Mesendoderm (in vitro differentiated cells): ENCODE measurements at places on chromosomes 16 and 17.

- DNase-seq, result no peak
Observed at GRCh38 chr17:67046398-67046797, 2.0 kb downstream of the CACNG1 start.

GRCh38 chr17:72399608-72400487, 279.0 kb downstream of the SOX9 start:
- DNase-seq, result no peak

- no peak for DNase-seq
Observed at GRCh38 chr16:57704011-57704904, 9.7 kb downstream of the DRC7 start.

GRCh38 chr16:8727857-8728618, 53.6 kb downstream of the ABAT start:
- DNase-seq, result no peak

DNA sequence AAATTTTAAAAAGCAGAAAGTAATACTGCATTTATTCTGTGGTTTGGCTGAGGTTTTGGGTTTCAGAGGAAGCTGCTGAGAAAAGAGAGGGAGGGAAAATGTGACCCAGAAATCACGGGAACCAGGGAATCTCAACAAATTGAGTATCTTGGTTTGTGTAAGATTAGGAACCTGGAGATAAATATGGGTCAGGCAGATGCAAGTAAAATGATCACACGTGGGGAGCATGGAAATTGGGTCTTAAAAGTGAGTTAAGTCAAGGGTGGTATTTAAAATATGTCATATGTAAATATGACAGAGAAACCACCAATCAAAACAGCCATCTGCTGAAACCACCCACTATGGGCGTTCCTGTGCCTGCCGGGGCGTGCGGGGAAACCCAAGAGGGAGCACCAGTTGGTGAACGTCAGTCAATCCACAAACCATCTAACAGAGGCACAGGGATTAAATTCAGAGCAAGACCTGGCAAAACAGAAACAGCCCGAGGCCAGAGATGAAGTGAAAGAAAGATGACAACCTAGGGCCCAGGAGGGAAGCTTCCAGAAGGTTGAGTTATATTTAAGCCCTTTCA, 33.4 kb downstream of the CDH13 start:
- no peak for DNase-seq

GRCh38 chr17:10109146-10109545, 89.3 kb downstream of the GAS7 start:
- no peak for DNase-seq

- peak; percentile 47 for DNase-seq
Observed at GRCh38 chr17:40068917-40069750, 6.4 kb downstream of the THRA start.

DNA sequence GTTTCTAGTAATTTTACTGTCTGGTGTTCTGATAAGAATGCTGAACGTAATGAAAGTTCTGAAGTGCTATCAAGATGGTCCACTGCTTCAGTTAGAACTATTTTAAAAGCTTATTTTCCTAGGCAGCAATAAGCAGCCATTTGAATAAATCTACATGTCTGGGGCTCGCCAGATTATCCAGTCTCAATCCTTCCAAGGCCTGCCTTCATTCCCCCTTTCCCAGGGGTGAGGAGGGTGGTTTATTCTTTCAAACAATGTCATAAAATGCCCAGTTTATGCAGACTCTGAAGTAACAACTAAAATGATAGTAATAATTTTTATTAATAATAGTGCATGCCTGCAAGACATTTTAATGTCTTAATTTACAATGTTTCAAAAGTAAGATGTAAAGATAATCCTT, 2.4 kb downstream of the CDH11 start:
- DNase-seq, result no peak

GRCh38 chr17:81646869-81647600, 9.3 kb downstream of the PDE6G start:
- no peak for DNase-seq

- no peak for DNase-seq
Observed at GRCh38 chr17:46878055-46878454, 26.7 kb downstream of the WNT9B start.

DNA sequence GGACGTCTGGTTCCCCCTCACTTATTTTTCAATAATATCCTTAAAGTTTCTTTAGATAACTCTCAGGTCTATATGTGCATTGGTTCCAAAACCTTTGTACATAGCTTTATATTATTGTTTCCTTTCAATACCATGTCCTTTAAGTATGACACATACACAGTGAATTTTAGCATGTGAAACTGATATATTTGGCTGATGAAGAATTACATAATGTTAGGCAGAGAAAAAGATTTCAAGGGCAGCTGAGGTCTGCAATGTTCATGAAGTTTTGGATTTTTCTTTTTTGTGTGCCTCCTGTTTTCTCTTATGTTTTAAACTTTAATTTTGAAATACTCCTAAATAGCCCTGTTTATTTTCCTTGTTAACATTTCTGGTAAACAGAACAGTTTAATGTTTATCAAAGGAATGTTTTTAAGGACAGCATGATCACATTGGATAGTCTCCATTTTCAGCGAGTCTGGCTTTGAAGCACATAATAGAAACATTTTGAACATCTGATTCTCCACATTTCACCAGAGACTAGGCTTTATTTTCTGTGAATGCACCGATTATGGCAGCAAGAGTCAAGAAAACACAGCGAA, 32.9 kb upstream of the FBXO47 start:
- DNase-seq, result no peak

DNA sequence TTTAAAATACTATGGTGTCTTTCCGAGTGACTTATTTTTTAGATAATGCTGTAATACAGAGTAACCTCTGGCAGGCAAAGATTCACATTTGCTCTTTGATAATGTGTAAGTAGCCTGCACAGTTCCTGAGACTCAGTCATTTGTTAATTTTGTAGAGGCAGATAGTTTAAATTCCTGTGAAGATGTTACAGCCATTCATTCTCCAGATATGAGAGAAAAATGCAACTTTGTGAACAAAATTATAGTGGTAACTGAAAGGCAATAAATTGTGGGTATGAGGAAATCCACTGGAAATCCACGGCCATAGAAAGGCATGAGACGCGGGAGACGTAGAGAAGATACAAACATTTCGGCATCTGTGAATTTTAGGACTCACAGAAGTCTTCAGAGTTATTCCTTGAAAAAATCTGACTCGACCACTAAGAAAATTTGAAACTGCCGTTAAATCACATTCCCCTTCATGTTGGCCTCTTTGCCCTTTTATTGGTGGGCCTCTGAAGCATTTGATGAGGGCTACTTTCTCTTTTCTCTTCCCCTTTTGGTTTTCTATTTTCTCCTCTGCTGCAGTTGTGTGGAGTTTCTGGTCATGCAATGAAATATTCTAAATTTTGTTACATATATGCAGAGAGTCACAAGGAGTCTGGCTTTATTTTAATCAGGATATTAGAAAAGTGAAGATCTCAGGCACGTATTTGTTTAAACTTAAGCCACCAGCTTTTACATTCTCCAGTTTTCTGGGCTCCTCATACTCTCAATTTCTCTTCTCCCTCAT, 18.8 kb downstream of the HS3ST3A1 start:
- DNase-seq, result no peak

- DNase-seq, result peak; percentile 54
Observed at GRCh38 chr17:57916925-57917858, 38.0 kb downstream of the CUEDC1 start.

DNA sequence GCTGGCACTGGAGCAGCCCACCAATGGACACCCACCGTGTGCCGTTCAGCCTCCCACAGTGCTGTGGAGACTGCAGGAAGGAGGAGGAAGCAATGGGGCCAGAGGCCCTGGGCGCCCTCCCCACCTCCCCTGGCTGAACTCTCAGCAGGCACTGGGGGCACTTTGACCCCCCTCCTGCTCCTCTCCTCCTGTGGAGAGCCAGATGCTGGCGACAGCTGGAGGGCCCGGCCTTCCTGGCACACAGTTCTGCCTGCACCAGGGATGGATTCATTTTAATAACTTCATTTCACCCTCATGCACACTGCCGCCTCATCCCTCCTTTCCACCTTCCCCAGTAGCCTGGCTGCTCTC, 6.0 kb downstream of the NXPH3 start:
- DNase-seq, result no peak

DNA sequence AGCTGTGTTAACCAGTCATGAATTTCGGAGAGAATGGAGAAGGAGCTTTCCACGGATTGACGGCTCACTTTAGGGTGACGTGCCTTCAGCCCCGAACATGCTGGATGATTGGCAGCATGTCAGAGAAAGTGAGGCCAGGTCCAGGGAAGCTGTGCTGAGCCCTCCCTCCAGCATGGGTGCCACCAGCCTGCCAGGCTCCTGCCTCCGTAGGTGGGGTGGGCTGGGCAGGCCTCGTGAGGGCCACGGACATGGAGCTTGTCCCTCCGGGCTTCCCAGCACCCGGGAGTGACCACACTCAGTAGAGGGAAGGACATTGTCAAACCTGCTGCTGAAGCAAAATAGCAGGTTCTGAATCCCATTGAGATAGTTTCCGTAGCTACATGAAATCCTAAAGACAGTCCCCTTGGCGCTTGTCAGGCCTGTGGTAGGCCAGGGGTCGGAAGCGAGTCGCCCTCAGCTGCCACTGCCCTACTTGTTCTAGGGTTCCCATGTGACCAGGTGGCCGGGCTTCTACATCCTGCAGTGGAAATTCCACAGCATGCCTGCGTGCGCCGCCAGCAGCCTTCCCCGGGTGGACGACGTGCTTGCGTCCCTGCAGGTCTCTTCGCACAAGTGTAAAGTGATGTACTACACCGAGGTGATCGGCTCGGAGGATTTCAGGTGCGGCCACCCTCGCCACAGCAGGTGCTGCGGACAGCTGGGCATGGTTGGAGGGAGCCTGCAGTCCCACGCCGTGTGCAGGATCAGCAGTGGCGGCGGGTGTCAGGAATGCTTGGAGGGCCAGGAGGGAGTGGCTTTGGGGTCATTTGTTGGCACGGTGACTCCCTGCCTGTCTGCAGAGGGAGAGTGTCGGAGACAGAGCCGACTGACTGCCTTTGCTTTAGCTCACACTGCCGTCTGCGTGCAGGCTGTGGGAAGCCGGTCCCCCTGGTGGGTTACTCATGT, 72.3 kb downstream of the SEC14L1 start:
- DNase-seq, result no peak

DNA sequence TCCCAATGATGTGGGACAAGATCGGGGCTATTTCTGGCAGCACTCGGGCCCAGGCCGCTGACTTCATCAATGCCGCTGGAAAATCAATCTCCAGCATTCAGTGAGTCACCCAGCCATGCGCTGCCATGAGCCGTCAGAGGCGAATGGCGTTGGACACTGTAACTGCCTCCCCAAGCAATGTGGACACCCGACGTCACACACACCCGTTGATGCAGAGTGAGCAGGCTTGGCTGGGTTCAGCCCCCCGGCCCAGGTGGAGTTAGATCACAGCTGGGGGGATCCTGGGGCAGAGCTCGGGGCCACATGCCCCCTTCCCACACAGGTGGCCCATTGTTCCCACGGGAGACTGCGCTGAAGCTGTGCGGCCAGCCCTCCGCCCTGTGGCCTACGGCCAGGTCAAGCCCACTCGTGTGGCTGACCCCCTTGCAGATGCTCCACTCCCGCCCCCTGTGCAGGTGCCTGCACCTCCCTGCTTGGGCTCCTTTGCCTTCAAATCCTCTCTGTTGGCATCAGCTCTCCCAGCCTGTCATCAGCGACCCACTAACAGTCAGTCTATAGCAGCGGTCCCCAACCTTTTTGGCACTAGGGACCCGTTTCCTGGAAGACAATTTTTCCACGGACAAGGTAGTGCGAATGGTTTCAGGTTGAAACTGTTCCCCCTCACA, 89.9 kb downstream of the TBC1D16 start:
- no peak for DNase-seq

DNA sequence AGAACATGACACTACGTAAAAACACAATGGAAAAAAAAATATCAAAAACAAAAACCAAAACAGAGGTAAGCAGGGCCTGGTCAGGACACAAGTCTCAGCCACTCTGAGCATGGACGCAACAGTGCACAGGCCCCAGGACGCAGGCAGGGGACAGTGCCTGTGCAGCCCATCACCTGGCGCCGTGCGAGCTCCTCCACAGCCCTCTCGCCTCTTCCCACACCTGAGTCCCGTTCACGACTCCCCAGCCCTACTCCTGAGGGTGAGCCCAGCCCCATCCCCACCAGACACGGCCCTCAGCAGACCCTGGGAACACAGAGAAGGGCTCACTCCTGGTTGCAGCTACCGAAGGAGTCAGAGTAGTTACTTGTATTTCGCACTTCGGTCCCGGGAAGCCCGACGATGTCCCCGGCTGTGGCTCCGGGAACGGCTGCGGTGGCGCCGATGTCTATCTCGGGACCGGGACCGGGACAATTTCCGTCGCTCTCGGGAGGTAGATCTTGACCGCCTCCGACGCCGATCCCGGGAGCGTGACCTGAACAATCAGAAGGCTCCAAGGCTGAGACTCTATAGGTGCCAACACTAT, 9.4 kb downstream of the HBQ1 start:
- DNase-seq, result no peak

- DNase-seq, result peak; percentile 88
Observed at GRCh38 chr17:15257258-15257788, 7.8 kb downstream of the PMP22 start.

DNA sequence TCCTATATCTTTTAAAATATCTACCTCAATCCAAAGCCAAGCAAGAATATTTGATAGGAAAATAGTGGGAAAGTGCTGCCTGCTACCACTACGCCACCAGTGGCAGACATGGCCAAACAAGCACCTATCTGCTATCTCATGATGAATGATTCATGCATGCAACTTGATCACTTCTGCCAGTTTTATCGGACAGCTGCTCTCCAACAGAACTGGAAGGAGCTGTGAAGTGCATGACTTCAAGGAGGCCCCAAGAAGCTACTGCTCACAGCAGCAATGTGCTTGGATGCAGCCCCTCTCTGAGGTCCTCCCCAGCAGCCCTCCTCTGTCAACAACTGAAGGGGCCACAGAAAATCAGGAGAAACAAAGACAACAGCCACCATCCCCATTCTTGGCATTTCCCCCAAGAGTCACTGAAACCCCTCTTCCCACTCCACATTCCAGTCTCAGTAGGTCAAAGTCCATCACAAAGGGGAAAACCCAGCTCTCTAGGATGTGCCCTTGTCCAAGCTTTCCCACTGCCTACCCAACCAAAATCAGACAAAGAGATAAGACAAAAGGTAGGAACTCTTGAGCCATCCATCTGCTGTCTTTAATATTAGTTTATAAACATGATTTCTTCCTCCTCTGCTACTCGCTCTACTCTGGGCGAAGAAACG, 215.3 kb downstream of the C16orf78 start:
- DNase-seq, result peak; percentile 65

DNA sequence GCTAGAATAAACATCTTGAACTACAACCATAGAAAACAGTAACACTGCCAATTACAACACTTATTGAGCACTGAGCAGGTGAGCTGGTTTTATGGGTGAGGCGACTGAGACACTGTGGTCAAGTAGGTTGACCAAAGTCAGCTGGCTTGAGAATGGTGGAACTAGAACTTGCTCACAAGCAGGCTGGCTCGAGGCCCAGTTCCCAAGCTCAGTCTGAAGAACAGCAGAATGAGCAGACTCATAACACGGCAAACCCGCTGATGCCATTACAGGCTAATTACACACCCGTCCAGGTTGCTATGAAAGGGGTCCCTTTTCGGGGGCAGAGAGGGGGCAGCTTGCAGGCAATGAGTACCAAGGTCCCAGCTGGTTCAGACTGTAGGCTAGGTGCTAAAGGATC, 6.5 kb downstream of the ZZEF1 start:
- DNase-seq, result no peak
